ENCODE measurements at places on chromosomes 16 and 17.
A peak's percentile ranks its signal among the peaks of the same experiment; 100 is the strongest.

- peak; percentile 67 for DNase-seq
Measured at GRCh38 chr17:79391376-79392233, 219.2 kb downstream of the RBFOX3 start.

GRCh38 chr17:42586514-42587230 is 9.1 kb upstream of the PSMC3IP start:
- DNase-seq, result no peak

GRCh38 chr17:78974635-78975591 is 4.8 kb downstream of the LGALS3BP start:
- DNase-seq, result peak; percentile 28

- DNase-seq, result peak; percentile 63
Measured at GRCh38 chr17:62963296-62963695, 2.7 kb upstream of the TANC2 start.

Measured in ACHN (cell line).